ENCODE measurements at places on chromosomes 16 and 17.
A peak's percentile ranks its signal among the peaks of the same experiment; 100 is the strongest.

DNA sequence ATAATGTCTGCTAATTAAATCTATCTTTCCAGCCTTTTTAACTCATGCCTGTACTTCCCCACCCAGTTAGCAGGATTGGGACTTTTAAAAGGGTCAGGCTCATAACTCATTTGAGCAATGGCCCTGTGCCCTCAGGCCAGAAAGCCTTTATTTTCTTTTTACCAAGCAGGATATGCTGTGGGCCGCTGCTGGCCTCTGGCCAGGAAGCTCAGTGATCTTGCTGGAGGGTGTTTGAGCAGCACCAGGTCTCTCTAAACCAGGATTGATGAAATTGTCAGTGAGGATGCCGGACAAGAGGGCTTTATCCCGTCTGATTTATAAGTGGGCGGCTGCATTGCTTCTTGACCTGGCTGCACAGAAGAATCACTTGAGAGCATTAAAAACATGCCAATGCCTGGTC, 187.8 kb downstream of the RAB11FIP4 start:
- no peak for DNase-seq

- no peak for DNase-seq
These were observed 1158.3 kb upstream of the GOT2 start for GRCh38 chr16:59892376-59892775.

GRCh38 chr17:63685041-63685440, 14.9 kb downstream of the LIMD2 start:
- no peak for DNase-seq

- DNase-seq = no peak
These were observed 114.1 kb downstream of the ENGASE start for GRCh38 chr17:79188685-79189084.

GRCh38 chr16:85047867-85048455, 20.4 kb downstream of the KIAA0513 start:
- DNase-seq = no peak

GRCh38 chr17:39738568-39738901, 797 bp downstream of the GRB7 start:
- DNase-seq = peak; percentile 41

- no peak for DNase-seq
These were observed 2.0 kb downstream of the ASGR2 start for GRCh38 chr17:7112510-7113108.

DNA sequence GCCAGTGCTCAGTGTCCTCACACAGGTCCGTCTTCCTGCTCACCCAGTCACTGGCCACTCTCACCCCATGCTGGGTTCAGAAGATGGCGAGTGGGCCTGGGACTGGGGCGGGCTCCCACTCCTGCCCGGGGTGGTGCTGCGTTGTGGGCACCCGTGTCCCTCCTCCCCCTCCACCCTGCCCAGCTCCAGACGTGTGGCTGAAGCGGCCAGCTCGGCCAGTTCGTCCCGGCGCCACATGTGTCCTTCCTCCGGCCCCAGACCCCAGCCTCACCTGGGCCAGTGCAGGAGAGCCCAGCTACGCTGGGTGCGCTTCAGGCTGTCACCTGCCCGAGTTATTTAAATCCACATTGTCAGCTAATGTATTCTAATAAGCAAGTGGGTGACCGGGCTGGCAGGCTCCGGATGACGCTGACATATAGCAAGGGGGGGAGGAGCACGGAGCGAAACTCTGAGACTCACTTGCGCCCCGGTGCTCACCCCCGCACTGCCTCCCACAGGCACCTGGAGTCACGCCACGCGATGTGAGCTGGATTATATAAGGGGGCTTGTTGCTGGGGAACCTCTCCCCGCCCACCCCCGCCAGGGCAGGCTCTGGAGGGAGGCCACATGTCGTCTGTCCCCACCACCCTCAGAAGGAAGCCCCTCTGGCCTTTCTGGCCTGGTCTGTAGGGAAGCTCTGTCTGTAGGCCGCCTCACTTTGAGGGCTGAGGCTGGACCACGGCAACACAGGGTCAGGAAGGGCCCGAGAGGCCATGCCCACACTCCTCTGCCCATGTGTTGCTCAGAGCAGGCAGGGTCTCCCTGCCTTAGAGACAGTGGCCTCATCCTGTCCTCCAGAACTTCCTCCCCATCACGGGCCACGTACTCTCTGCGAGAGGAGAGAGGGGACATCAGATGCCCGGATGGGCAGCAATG, 7.1 kb upstream of the BAIAP2 start:
- no peak for DNase-seq

DNA sequence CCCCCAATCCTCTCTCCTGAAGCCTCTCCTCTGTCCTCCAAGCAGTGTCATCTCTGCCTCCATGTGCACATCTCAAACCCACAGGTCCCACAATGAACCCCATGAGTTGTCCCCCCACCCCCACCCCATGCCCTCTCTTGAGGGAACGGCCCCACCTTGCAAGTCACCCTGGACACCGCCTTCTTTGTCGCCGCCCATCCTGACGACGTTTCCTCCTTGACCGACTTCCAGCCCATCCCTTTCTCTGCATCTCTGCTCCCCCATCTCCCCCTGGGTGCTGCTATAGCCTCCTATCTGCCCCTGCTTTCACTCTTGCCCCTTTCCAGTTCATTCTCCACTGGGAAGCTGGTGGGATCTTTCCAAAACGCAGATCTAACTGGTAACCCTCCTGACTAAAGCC, 1.7 kb upstream of the SPATA20 start:
- DNase-seq = no peak

GRCh38 chr17:4577386-4577993, 6.8 kb upstream of the SMTNL2 start:
- no peak for DNase-seq

GRCh38 chr17:75352079-75352569, 53.4 kb downstream of the GRB2 start:
- no peak for DNase-seq

GRCh38 chr17:69856946-69857345, 218.1 kb upstream of the KCNJ16 start:
- DNase-seq = no peak

- no peak for DNase-seq
These were observed 313.5 kb downstream of the PHKB start for GRCh38 chr16:47774661-47775060.

DNA sequence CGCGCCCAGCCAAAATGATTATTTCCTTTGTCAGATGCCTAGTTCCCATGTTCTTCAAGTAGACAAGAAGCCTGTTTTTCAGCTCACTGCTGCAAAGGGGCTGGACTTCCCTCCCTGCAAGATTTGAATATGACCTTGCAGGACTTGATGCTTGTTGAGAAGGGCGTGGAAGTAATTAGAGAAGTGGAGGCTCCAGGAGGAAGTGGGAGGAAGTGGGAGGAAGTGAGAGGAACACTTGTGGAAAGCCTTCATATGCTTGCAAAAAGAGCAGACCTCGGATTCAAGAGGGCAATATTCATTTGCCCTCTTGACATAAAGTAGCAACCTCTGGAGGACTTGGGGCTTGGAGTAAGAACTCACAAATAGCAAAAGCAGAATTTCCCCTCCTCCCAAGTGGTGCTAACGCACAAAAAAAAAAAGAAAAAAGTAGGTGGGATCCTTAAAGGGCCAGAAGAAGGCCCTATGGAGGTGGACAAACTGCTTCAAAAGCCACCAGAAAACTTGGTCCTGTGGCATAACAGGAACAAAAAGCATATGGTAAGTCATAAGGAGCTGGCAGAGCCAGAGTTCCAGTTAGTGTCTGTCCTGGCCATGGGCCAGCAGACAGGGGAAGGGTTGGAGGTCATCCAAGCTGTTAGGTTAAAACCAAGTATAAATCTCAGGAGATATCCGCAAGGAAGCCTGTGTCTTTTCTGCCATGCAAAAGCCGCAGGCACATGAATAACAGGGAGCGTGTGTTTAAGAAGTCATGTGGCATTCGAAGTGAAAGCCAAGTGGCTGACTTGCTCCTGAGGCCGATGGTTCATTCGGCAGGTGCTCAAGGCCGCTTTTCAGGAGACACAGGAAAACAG, 20.6 kb upstream of the PRKAR1A start:
- DNase-seq = no peak

DNA sequence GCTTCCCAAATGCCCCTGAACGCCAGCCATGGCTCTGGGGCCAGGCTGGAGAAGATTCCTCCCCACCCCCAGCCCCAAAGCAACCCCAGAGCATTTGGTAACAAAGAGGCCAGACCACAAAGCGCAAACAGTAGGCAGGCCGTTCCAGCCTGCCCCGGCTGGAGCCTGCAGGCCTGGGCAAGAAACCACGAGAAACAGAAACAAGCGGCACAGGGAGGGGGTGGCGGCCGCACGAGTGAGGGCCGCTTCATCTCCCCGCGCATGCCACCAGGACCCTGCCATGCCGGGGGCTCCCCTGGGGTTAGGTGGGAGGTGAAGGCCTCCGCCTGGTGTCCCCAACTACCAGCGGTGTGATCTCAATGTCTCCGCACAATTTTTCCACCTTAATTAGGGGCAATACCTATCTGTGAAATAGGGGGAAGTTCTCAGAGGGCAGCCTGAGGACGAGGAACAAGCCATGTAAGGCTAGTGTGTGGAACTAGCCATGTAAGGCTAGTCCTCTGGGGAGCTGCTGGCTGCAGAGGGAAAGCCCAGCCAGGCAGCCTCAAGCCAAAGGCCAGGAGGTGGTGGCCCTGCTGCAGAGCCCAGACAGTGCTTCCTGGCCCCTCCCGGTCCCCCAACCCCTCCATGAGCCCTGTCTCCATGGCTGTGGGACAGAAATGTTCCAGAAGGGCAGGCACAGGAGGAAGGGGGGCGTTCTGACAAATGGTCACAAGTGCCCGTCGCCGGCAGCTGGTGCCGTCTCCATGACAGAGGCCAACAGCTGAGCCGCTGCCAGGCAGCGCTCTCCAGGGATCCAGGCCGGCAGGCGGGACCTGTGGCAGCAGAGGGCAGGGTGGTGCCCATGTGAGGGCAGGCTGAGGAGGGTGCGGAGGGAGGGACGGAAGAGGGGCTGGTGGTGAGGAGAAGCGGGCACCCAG, 14.5 kb upstream of the MTSS2 start:
- DNase-seq = no peak

DNA sequence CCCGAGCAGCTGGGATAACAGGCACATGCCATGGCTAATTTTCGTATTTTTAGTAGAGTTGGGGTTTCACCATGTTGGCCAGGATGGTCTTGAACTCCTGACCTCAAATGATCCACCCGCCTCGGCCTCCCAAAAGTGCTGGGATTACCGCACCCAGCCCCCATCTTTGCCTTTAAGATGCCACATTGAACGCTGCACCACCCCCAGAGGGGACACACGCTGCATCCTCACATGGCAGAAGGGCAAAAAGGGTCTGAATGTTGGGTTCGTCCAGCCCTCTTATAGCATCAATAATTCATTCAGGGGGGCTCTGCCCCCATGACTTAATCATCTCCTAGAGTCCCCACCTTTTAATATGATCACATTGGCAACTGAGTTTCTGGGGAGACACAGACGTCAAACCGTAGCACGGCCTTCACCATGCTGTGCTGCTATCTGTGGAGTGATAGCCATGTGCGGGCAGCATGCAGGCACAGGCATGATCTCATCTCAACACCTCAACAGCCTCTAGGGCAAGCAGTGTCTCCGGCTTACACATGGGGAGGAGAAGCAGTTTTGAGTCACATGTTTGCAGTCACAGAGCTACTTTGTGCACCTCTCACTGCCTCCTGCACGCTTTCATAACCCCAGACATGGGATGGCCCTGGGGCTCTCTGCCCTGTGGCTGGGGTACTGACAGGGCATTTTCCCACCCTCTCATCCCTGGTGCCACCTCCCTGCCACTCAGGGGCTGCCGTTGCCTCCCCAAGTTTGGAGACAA, 30.0 kb downstream of the IL21R start:
- DNase-seq = peak; percentile 9

DNA sequence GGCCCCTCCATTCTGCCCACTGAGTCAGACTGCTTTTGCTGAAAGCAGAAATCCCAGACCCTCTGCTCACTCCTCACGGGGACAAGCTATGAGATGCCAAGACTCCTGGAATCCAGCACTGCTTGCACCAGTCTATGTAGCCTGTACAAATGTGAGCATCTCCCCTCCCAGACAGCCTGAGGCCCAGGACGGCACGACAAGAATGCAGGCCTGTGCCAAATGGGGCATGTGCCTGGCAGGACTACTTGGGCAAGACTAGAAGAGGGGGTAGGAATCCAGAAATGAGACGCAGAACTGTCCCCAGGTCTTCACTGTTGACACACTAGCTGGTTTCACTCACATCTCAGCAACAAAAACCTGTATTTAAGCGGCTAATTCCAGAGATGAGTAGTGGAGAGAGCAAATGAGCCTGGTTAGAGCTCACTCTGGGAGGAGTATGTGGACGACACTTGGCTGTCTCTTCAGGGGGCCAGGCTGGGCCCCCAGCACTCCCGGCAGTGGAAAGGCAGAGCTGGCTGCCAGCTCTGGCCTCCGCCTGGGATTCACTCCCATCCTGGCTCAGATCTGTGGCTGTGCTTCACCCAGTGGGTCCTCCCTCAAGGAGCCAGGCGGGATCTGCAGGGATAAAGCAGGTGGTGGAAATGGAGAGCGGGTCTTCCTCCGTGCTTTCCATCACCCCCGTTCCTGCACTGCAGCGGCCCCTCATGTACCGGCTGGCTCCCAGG, 2.9 kb upstream of the MYO1C start:
- no peak for DNase-seq

- no peak for DNase-seq
These were observed 639 bp downstream of the MIF4GD start for GRCh38 chr17:75270218-75270965.

GRCh38 chr17:1055751-1056645, 59.1 kb downstream of the TIMM22 start:
- peak; percentile 28 for DNase-seq

GRCh38 chr17:5381542-5381941, 37.9 kb downstream of the NUP88 start:
- no peak for DNase-seq

- no peak for DNase-seq
These were observed 873 bp downstream of the USP10 start for GRCh38 chr16:84700446-84701300.
